ENCODE measurements at places on chromosomes 4 and X.
A peak's percentile ranks its signal among the peaks of the same experiment; 100 is the strongest.

GRCh38 chr4:175805846-175806245 is 6.2 kb downstream of the GPM6A start:
- no peak for DNase-seq

GRCh38 chr4:146212781-146213180 is 1.6 kb upstream of the REELD1 start:
- no peak for DNase-seq

DNA sequence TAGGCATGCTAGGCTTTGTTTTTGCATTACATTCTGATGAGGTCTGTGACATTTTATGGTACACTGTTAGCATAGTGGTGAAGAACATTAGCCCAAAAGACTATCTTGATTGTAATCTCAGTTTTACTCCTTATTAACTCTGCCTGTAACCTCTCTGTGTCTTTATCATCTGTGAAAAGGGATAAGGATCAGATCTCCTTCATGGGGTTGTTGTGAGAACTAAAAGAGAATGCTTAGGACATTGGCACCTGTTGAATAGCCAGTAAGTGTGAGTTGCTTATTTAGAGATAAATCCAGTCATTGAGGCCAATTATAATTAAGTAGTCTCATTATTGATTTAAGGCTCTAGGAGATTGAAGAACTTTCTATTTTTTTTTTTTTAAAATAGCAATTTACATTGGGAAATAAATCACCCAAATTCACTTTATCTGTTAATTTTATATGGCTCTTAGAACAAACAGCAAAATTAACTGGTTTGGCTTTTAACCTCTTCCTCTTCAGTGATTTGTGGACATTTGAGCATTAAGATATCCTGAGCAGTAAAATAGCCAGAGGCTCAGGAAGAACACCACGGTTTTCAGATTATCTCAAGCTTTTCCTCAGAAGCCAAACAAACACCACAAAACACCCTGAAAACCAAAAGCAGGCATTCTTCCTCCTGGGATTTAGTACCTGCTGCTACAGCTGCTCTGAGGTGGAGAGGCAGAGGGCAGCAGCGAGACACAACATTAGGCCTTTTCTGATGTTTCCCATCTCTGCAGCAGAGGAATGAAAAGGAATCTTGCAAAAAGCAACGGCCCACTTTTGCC is 192.9 kb downstream of the ARHGAP10 start:
- DNase-seq = peak; percentile 6

DNA sequence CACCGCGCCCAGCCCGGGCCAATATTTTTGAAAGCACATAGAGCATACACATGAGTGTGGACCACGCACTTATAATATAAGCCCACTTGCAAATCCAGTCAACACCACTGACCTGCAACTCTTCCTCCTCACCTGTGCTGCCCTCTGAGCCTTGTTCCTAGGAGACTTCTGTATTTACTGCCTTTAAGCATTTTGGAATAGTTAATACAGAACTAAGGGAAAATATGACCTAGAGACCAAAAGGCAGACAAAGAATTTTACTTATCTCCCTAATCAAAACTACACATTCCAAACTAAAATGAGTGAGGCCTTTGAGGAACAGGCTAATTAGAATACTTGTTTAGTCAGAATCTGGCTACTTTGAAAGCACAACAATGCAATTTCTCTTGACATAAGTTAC is 89.1 kb downstream of the RELL1 start:
- no peak for DNase-seq

DNA sequence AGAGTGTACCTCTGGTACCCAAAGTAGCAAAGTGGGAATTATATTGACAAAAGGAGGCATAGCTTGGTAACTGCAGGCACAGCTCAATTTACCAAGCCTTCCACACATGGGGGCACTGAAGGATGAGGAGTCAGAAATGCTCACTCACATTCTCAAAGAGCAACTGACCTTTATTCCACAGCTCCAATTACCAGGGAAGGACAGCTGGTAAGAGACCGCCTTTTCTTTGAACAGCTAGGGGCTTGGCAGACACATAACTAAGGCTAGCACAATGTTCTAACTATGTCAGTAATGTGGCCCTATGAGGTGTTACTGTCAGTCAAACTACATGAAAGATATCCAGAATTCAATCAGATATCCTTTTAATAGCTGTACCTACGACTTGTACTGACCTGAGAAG is 20.5 kb upstream of the STS start:
- no peak for DNase-seq

- no peak for DNase-seq
These were observed 1070.6 kb upstream of the GRID2 start for GRCh38 chr4:91233164-91233563.

GRCh38 chrX:115609621-115610020 is 48.6 kb downstream of the PLS3 start:
- DNase-seq = no peak

GRCh38 chrX:69262036-69262936 is 97.0 kb upstream of the PJA1 start:
- DNase-seq = no peak

GRCh38 chrX:119374736-119375135 is 24.4 kb upstream of the SLC25A43 start:
- DNase-seq = no peak

- no peak for DNase-seq
These were observed 1.6 kb downstream of the FAM13A start for GRCh38 chr4:89055157-89056080.

GRCh38 chr4:141132072-141132708 is 1.1 kb downstream of the RNF150 start:
- DNase-seq = no peak

DNA sequence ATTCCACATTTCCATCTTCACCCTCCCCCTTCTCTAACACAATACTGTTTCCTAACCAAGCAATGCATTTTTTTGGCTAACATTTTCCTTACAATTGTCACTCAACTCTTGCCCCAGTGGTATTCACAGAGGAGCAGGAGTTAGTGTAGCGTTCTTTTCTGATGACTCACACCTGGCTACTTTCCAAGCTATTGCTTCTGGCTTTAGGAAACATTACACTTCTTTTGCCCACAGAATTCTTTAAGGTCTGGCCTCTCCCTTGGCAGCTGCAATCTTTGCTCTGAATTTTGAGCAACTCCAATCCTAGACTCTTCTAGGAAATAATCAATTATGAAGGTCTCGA is 27.5 kb upstream of the PDGFC start:
- DNase-seq = peak; percentile 87

DNA sequence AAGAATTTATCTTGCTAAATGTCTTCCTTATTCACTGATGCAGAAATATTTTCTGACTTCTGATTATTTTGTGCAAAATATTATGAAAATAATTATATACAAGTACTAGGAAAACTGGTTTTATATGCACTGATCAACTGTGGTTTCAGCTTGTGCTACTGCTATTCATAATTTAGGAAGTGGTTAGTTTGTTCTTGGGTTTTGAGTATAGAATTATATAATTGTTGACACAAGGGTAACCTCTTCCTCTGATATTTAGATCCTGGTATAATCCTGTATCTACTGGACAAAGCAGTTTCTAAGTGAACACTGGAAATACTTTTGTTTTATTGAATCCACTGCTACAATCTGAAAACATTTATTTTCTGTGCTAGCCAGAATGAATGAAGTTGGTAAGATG is 182.8 kb downstream of the PDGFC start:
- no peak for DNase-seq

GRCh38 chr4:78145008-78145407 is 87.9 kb downstream of the FRAS1 start:
- no peak for DNase-seq

DNA sequence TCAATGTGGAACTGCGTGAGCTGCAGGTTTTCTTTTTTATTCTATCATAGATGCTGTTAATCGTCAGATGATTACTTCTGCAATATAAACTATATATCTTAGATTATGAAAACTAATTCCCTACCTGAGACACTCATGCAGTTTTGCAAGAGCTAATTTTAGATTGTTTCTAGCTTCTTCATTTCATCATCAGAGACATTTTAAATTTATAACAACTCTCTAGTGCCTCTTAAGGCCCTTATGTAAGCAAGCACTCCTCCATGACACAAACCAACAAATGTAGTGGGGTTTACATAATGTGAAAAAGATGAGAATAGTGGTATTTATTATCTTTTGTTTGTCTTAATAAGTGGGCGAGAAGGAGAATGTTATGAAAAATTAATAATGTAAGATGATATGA is 170.2 kb upstream of the ETNPPL start:
- DNase-seq = no peak

DNA sequence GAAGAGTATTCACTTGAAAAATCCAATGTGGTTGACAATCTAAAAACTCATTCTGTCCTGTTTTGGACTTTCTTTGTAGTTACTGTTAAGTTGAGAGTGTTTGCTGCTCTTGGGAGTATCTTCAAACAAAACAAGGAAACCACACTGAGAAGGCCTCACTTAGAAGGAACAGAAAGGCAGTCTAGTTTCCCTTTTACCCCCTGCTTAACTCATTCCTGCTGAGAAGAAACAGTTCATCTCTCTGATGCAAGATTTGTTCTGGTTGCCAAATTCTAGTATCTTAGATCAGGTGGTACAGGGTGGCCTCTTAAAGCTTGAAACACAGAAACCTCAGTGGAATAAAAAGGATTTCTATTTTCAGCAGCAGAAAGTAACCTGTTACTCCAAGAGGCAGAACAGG is 41.4 kb downstream of the GUCY2F start:
- no peak for DNase-seq

DNA sequence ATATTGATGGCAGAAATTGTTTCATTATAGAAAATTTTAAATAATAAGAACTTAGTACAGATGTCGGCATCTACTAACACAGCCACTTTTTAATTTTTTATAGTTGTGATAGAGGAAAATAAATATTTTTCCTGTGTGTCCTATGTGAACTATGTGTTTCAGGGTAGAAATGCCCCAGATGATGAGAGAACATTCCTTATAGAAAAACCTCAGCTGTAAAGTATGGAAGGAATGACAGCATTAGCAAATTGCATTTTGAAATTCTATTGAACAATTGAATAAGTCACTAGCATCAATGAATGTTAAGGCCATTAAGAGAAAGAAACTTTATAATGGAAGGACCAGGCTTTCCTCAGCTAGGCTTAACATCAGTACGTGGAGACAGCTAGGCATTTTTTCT is 149.2 kb downstream of the CFAP299 start:
- no peak for DNase-seq

DNA sequence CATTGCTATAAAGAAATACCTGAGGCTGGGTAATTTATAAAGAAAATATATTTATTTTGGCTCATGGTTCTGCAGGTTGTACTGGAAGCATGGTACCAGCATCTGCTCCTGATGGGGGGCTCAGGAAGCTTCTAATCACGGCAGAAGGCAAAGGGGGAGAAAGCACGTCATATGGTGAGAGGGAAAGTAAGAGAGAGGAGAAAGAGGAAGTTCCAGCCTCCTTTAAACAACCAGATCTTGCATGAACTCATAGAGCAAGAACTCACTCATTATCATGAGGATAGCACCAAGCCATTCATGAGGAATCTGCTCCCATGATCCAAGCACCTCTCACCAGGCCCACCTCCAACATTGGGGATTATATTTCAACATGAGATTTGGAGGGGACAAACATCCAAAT is 125.0 kb upstream of the GRPR start:
- DNase-seq = no peak

- DNase-seq = no peak
These were observed 47.7 kb downstream of the HMGB3 start for GRCh38 chrX:151030845-151031244.

DNA sequence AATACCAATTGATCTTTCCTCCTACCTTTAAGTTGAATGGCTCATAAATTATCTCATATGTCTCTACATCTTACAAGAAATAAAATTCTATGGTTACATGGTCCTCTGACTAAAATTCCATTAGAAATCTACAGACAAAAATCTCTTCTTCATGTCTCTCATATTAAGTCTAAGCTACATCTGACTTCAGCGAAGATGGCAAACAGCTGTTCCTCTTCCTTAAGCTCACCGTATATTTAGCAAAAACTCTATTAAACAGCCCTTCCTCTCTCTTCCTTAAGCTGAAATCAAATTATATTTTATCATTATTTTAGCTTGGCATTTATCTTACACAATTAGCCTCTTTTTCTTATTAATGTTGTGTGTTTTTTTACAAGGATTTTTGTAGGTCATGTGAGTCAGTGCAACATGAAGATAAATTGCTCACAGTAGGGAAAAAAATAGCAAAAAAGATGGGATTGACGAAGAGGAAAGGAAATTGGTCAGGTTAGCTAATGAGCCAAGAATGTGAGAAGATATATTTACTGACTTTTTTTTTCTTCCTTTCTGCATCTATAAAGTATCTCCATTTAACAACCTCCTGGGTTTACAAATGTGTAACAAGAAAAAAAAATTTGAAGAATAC is 2412.8 kb downstream of the ARAP2 start:
- DNase-seq = no peak

DNA sequence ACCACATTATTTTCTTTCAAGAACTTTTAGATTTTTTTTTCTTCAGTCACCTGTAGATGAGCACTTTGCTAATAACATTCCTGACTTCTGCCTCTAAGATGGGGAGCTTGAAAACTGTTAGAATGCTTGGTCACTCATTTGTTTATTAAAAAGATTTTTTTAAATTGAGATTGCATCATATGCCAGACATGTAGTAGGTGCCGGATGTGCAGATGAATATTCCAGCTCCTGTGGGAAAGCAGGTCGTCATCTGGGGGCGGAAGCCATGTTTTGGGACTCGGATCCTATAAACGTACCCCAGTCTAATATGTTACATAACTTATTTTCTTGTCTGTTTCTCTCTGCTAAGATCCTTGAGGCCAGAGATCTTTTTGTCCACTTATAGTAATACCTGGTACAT is 236.8 kb downstream of the ARHGAP10 start:
- DNase-seq = no peak

GRCh38 chr4:41081847-41082246 is 132.5 kb downstream of the APBB2 start:
- DNase-seq = no peak

DNA sequence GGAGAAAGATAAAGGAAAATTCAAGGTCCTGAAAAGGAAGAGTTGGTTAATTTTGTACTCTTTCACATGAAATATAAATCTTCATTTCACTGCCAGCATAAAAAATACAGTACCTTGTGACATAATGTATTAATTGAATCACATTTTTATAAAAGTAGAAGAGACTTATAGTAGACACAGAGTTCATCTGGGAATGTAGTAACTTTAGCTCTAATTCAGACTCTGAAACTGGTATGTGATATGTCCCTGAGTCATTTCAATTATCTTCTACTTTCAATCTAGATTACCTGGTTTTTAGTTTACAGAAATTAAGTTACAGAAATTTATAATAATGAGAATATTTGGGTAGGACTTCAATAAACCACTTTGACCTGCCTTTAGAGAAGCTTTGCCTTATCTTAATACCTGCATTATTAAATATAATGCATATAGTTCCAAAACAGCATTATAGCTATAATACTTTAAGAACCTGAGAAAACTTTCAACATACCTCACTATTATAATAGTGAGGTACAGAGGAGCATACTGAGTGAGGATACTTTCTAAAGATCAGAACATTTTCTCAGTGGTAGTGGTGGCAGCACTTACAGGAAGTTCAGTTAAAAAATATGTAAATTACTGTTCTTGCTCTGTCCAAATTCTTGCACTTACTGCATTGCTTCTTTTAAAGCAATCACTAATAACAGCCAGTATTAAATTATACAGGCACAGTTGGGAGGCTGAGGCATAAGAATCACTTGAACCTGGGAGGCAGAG is 11.2 kb downstream of the NEK1 start:
- DNase-seq = no peak

Data from LoVo (cell line).